Fibroblast of mammary gland (primary cell): ENCODE measurements at places on chromosomes 1 and 21.

GRCh38 chr1:35448344-35448801 lies 108.8 kb downstream of the KIAA0319L start:
- DNase-seq = peak; percentile 99

DNA sequence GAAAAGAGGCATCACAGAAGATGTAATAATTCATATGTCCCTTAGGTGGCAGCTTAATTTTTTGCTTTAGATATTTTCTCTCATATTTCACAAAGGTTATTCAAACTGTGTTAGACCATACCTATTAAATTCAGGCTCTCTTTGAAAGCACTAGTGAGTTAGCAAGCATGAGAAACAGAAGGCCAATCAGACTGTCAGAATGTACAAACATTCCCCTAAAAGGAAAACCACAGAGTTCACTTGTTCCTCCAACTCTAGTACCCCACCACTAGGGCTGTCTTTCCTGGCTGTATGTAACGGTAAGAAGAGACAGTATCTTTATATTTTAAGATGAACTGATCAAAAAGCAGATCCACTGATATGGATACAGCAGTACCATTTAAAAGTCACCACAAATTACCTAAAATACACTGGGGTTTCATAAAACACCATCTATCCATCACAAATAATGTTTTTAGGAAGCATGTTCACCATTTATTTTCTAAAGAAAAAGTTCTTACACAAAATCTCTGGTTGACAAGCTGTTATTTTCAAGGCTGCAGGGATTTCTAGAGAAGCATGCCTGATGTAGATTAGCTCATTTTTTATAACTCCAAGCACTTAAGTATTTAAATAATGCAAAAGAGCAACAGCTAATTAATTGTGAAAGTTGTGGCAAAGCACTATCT lies 1.8 kb downstream of the ARPC5 start:
- DNase-seq = peak; percentile 84

GRCh38 chr1:116521186-116521585 lies 49.6 kb downstream of the CD58 start:
- DNase-seq = peak; percentile 84

DNA sequence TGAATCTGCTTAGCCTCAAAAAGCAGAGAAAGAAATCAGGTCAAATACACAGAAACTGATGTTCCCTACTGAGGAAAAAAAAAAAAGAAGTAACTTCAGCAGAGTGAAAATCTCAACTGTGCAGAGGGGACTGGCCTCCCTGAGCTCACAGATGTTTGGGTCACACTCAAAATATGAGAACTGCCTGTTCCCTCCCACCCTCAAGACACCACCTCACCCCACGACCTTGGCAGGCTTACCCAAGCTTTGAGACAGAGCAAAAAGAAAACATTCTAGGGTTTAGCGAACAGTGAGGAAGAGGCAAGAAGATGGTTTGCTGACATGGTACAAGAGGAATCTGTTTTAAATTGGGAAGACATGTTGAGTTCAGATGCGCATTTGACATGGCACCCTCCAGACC lies 48.8 kb downstream of the NID1 start:
- DNase-seq = peak; percentile 98

DNA sequence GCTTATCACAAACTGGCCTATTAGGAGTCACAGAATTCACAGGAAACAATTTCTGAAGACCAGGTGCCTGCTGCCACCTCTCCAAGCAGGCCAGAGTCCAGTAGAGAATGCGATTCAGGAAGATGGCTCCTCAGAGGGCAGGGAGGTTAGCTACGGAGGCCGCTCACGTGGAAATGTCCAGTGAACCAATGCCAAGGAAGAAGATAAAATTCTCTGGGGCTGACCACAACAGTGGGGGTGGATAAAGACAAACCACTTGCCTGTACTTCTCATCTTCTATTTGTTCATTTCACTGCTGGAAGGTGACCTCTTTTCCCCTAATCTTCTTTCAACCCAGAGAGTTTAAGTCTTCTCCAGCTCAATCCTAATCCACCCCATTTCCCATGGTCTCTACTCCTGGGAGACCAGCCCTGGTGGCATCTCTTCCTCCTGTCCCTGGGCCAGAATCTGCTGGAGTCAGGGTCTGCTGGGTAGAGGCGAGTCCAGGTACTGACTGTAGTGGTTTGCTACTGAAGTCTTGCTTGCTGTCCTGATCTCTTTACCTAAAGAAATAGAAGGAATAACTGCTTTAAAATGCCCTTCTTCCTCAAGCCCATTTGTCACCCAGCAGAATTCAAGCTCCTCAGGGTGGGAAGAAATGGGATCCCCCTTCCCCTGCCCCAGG lies 3.2 kb downstream of the PSRC1 start:
- no peak for DNase-seq

DNA sequence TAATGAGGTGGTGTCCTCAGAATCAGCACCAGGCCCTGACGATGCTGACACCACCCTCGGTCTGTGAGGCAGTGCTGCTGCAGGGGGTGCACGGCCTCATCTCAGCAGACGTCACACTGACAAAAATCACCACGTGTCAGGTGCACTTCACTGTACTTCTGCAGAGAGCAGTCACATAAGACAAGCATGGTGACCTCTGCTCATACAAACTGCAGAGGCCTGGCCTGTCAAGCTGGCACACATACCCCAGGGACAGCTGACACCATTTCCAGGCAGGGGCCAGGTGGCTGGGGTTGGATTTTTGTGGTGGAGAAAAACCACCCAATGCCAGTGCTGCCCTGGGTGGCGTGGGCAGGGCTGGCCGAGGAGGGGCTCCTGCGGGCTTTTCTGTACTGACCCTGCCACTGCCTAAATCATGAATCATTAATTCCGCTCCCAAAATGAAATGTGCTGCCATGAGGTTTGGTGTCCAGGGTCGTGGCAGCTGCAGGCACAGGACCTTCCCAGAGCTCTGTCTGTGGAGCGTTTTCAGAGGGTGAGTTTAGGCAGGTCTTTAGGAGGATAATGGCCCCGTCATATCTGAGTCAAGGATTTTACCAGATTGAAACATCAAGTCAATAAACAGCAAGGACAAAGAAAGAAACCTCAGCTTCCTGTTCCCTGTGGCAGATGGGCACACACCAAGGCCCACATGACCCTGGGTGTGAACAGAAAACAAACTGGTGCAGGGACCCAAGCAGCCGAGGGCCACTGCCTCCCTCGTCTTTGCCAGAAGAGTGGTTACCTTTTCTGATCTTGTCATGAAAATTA lies 33.4 kb upstream of the GPR153 start:
- DNase-seq = no peak

- DNase-seq = no peak
Observed at GRCh38 chr1:220922951-220923350, 43.7 kb downstream of the HLX start.

GRCh38 chr1:184625271-184625670 lies 129.4 kb downstream of the EDEM3 start:
- no peak for DNase-seq

GRCh38 chr1:185931438-185931837 lies 197.2 kb downstream of the HMCN1 start:
- DNase-seq = no peak

- DNase-seq = no peak
Observed at GRCh38 chr1:10787286-10787685, 9.2 kb downstream of the CASZ1 start.

DNA sequence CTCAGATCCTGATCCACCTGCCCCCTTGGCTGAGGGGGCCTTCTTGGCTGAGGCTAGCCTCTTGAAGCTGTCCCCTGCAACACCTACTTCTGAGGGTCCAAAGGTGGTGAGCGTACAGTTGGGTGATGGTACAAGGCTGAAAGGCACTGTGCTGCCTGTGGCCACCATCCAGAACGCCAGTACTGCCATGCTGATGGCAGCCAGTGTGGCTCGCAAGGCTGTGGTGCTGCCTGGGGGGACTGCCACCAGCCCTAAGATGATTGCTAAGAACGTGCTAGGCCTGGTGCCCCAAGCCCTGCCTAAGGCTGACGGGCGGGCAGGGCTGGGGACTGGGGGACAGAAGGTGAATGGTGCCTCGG lies 5.2 kb downstream of the ZNF687 start:
- no peak for DNase-seq

- DNase-seq = no peak
Observed at GRCh38 chr1:218538341-218538740, 193.2 kb downstream of the TGFB2 start.

DNA sequence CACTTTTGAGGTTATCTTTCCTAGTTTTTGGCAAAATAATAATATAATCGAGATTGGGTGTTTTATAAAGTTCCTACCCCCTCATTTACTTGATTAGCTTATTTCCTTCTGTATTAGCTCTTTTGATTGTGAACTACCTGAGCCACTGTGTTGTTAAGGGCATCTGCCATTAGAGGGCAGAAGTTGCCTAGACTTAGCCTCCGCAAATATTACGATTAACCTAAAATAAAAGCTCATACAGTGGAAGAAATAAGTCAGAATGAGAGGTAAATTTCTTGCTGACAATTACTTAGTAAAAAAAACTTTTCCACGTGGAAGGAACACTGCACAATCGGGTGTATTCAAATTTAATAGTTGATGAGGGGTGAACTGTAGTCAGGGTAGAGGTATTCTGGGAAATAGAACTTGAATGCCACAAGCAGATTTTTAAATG lies 2.3 kb downstream of the H3-3A start:
- peak; percentile 76 for DNase-seq

DNA sequence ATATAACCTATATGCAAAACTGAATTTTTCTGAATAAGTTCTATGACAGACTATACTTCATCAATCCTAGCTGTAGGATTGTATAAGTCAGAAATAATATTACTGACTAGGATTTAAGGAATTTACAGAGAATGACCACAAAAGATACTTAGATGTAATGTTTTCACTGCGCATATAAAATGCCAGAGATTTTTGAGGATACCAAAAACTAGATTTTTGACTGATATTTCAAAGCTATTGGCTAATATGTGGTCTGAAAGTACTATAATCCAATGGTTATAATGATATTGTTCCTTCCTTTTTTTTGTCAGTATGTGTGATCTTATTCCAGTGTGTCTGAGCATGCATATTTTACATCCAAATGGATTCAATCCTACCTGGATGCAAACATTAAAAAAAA lies 17.0 kb upstream of the IFI44L start:
- no peak for DNase-seq

GRCh38 chr1:38301040-38301439 lies 254.4 kb upstream of the POU3F1 start:
- no peak for DNase-seq

- peak; percentile 37 for DNase-seq
Observed at GRCh38 chr21:28459193-28459592, 533.5 kb downstream of the LTN1 start.

GRCh38 chr1:116261227-116261626 lies 111.8 kb upstream of the ATP1A1 start:
- DNase-seq = peak; percentile 2

DNA sequence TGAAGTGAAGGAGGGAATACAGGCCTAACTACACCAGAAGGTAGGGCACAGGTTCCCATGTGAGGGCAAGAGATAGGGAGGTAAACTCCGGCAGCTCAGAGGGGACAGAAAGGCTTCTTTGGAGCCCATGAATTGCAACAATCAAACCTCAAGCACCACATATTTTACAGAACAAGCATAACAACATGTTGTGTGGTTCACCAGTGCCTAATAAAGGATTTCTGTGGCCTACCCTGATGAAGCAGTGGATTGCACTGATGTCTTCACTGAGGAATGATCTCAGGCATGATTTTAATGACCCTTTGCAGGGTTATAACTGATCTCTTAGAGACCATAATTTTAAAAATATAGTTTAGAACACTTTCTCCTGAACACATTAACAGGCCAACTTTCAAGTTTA lies 77.4 kb downstream of the RUNX1 start:
- no peak for DNase-seq

- no peak for DNase-seq
Observed at GRCh38 chr1:200401708-200402107, 8.1 kb downstream of the ZNF281 start.

- no peak for DNase-seq
Observed at GRCh38 chr1:150017206-150017750, 6.8 kb upstream of the OTUD7B start.

DNA sequence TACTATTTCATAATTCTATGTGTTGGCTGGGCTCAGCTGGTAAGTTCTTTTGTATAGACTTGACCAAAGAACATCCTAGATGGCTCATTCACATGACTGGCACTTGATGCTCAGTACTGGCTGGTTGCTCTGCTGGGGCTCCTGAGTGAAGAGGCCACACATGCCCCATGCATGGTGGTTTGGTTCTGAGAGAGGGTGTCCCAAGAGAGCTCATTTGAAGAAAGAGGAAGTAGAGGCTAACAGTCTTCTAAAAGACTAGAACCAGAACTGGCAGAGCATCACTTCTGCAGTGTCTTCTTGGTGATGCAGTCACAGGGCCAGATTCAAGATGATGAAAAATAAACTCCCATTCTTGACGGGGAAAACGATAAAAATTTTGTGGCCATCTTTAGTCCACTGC lies 5.2 kb upstream of the BACH1 start:
- DNase-seq = no peak

DNA sequence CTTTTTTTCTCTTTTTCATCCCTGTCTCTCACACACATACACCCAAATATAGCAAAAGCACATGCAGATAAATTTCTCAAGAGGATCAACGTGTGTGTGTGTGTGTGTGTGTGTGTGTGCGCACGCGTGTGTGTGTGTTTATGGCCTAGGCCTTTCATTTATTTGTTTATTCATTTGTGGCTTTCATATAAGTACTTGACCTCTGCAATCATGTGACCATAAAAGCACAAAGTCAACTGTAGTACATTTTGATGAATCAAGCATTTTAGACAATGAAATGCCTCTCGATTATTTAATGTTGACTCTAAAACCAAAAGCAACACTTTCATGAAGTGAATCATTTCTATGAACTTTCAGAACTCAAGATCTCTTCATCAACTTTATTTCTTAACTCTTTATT lies 194.1 kb upstream of the ADGRL2 start:
- no peak for DNase-seq

- no peak for DNase-seq
Observed at GRCh38 chr1:44539991-44540730, 134.1 kb downstream of the TMEM53 start.

DNA sequence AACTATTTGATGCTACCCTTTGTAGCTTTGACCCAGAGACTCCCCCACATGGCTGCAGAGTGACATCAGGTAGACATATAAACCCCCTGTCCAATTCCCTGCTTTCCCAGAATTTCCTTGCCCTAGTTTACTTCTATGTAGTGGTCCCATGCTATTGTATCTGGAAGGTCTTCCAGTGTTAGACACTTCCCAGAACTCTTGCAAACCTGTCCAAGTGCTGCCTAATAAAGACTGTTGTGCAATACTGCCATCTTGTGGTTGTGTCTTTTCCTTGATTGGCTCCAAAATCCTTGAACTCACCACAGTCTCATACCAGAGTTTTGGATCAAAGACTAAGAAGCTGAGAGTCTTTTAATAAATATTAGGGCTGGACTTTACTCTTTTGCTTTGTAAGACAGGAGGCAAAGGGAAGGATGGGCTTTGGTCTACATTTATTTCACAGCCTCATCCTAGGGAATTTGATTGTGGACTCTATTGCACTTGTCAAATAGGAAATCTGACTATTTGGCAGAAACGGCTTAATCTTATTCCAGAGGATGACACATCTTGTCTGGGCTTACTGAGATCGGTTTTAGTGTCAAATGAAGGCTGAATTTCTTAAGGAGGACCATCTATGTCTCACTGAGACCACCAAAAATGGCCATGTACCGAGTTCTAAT lies 169.9 kb downstream of the LRRC7 start:
- peak; percentile 81 for DNase-seq
